ENCODE measurements at places on chromosomes 13 and 19.

- no peak for DNase-seq
Observed at GRCh38 chr13:59356607-59357006, 807.1 kb downstream of the DIAPH3 start.

DNA sequence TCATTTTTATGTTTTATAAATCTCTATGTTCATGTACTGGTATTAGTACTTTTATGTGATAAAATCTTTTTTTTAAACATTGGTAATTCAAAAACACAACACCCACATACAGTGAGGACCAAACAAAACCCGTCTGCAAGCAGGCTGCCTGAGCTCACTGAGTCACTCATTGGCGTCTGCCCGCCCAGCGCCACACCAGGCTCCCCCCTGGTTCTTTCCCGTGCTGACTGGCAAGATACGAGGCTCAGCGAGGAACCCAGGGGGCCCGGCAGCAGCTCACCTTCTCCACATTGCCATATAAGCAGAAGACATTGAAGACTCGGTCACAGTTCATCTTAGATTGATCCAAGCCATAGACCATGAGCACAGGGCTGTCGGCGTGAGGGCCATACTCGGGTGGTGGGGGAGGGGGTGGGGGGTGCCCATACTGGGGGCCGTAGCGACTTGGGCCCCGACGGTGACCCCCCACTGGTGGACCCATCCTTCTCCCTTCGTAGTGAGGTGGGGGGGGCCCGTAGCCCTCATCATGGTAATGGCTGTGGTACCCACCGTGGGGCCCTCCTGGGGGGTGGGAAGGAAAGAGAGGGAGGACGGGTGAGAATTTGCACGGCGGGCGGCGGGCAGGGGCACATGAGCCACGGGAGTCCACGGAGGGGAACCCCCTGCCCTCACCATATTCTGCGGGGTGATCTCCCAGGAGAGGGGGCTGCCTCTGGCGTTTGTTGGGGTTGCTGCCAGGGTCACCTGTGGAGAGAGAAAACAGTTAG is 8.4 kb upstream of the ECH1 start:
- no peak for DNase-seq

GRCh38 chr13:51970349-51970748 is 40.9 kb downstream of the ATP7B start:
- DNase-seq, result no peak

- no peak for DNase-seq
Observed at GRCh38 chr13:56015919-56016318, 1124.8 kb upstream of the PRR20A start.

- no peak for DNase-seq
Observed at GRCh38 chr19:46225558-46226004, 4.0 kb upstream of the IGFL1 start.

GRCh38 chr19:18349524-18350128 is 9.2 kb downstream of the PGPEP1 start:
- DNase-seq, result no peak

GRCh38 chr13:35630551-35631275 is 154.2 kb upstream of the MAB21L1 start:
- DNase-seq, result no peak

- no peak for DNase-seq
Observed at GRCh38 chr19:18418029-18418482, 1.1 kb upstream of the SSBP4 start.

DNA sequence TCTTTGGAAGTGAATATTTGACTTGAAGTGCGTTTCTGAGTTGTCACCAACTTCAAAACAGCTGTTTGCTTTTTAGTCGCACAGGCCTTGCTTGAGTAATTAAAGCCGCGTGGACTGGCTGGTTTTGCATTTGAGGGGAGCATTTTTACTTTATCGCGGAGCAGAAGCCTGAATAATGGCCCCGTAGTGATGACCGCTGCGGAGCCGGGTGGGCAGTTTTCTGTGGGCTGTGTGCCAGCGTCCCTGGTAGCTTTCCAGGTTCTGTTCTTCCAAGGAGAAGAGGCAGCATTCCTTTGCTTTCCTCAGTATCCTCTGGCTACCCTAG is 1.1 kb downstream of the NAA16 start:
- DNase-seq, result no peak

DNA sequence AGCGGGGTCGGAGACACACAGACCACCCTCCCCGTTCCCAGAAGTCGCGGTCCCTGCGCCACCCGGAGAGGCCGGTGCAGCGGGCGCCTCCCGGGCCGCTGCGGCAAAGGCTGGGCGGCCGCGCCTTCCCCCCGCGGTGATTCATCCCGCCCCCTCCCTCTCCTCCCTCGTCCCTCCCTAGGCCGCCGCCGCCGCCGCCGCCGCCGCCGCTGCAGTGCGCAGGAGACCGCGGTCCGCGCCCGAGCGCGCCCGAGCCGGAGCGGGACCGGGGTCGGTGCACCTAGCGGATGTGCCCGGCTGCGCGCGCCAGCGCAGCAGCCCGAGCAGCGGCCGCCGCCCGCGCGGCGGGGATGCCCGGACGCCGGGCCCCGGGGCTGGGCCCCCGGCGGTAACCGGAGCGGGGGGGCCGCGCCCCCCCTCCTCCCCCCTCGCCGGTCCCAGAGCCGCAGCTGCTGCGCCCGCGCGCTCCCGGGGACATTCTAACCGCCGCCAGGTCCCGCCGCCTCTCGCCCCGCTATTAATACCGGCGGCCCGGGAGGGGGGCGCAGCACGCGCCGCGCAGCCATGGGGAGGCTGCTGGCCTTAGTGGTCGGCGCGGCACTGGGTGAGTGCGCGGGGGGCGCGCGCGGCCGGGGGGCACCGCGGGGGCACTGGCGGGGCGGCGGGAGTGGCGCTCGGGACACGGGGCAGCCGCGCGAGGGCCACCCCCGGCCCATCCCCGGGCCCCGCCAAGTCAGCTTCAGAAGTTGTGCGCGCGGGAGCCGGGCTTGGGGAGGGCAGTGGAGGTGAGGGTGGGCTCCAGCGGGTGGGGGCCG is at the start of gene SCN1B:
Gene SCN1B, plus strand, starts transcription at position 214 of the 815 bp plus-strand sequence. Its CDS starts 351 bp downstream, at position 565.
- DNase-seq, result peak; percentile 47

DNA sequence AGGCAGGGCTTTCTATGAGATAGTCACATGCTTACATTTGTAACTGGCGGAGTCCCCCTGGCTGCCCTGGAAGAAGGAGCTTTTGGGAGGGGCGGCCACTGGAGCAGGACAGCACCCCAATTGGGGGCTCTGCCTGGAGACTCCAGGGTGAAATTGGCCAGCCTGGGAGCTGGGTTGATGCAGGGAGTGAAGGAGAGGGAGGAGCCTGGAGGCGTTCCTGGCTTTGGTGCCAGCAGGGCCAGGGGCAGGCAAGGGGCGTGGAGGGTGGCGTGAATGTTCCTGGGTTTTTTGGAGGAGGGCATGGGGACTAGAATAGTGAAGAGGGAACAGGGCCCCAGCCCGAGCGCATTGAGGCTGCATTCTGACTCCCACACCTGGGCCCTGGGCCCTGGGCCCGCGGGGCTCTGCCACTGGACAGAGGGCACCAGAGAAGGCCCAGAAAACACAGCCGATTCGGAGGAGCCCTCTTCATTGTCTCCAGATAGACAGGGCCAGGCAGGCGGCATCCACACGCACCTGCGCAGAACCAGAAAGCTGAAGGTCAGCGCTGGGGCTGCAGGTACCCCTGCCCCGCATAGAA is 29.5 kb downstream of the COMP start:
- DNase-seq, result no peak

DNA sequence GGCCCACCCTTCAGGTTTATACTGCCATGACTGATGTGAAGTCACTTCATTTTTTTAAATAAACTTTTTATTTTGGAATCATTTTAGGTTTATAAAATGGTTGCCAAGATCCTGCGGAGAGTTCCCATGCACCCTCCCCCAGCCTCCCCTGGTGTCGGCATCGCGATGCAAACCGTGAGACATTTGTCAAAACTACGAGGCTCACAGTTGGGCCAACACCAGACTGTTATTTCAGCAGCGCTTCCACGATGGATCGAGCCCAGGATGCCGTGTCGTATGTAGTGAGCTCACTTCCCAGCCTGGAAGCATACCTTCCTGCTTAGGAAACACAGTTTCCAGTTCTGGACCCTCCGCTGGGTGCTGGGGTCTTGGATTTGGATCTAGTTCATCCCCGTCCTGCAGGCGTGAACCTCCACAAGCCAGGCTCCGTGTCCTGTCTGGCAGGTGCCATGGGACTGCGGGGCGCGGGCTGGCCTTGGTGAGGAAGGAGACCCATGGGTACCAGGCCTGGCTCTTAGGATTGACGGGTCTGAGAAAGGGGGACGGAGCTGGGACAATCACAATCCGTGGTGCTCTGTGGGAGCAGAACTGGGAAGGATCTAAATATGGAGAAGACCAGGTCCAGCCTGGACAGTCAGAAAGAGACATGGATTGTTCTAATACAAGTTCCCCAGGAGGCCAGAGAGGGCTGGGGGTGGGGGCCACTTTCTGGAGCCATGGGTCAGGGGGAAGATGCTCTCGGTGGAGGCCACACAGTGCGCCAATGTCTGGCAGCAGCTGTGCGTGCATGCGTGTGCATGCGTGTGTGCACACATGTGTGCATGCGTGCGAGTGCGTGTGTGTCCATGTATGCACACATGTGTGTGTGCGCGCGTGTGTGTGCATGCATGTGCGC is 2.4 kb upstream of the SBK2 start:
- DNase-seq, result no peak

- DNase-seq, result no peak
Observed at GRCh38 chr13:66534561-66534960, 695.6 kb downstream of the PCDH9 start.

- DNase-seq, result no peak
Observed at GRCh38 chr13:22077764-22078163, 406.9 kb downstream of the FGF9 start.

DNA sequence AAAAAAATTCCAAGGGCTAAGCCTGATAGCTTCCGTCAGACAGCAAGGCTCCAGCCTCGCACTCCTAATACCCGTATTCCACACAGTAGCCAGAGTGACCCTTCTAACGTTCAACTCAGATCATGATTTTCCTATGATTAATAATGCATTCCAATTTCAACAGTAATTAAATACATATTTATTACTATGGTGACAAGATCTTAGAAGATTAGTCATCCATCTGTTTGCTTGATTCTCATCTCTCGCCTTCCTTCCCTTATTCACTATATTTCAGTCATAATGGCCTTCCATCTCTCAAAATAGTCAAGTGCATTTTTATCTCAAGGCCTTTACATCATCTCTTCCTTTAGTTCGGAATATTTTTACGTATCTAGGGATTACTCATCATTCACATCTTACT is 621.2 kb upstream of the SPRY2 start:
- no peak for DNase-seq

- DNase-seq, result no peak
Observed at GRCh38 chr13:53064731-53065130, 36.1 kb downstream of the OLFM4 start.

- no peak for DNase-seq
Observed at GRCh38 chr13:113649212-113649611, 8.8 kb downstream of the ATP4B start.

- DNase-seq, result no peak
Observed at GRCh38 chr13:110105136-110105535, 201.8 kb downstream of the COL4A1 start.

GRCh38 chr19:898663-899062 is 5.4 kb downstream of the RNU6-9 start:
- no peak for DNase-seq

GRCh38 chr13:77902319-77902963 is 16.2 kb downstream of the EDNRB start:
- no peak for DNase-seq

GRCh38 chr13:41053384-41053826 is 7.9 kb upstream of the WBP4 start:
- no peak for DNase-seq

DNA sequence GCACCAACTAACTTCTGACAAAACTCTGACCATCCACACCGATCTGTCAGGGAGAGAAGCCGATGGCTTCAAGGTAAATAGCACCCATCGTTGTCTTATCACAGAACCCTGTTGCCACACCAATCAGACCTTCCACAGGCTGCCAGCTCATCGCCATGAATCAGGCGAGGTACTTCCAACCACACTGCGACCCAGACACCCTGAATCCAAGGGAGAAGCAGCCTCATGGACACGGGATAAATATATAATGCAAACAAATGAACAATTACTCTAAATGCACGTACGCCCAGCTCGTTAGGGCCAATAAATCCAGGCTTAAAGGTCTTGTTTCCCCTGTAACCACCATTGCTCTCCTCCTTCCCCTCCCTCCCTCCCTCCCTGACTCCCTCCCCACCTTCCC is 20.8 kb downstream of the RANBP3 start:
- DNase-seq, result no peak

- no peak for DNase-seq
Observed at GRCh38 chr13:37313372-37313771, 207.9 kb upstream of the CSNK1A1L start.

DNA sequence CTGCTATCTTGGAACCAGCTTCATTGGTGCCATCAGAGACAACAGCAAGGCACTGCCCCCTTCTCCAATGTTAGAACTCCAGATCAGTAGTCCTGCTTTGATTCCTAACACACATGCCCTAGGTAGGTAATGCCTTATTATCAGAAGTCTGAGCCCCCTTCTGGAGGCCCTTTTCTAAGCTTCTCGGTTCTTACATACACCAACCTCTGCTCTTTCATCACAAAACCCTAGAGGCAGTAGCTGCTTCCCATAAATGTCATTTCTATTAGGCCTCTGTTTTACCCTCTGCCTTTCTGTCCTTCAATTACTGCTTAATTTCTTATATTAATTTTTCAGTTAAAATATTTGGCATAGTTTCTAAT is 65.3 kb upstream of the KLHL1 start:
- DNase-seq, result no peak

DNA sequence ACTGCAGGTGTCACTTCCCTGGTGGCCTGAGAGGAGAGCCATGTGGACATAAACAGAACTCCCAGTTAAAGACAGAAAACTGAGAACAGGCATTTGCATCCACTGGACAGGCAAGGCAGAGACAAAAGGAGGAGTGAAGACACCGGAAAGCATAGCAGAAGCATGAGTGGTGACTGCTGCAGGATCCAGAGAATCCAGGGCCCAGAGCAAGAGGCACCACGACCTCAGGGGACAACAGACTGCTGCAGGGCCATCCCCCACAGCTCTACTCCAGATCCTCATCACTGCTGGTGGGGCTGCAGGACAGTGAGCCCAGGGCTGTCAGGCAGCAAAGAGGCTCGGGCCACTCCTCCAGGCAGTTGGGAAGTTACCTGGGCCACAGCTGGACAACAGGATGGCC is 14.5 kb upstream of the ISYNA1 start:
- no peak for DNase-seq

DNA sequence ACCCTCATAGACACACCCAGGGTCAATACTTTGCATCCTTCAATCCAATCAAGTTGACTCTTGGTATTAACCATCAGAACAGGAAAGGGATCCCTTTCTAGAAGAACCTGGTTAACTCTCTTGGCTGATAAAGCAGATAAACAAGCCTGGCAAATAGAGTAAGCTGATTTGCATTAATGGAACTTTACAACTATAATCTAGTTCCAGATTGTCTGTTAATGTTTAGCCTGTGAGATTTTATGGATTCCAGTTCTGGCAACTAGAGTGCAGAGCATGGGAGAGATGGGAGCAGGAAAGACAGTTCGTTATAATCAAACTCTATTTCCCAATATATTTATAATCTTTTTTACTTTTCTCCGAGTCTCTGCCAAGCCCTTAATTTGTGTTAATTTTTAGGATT is 272.6 kb upstream of the KLHL1 start:
- DNase-seq, result no peak
